ENCODE measurements at places on chromosomes 5 and 9.

GRCh38 chr9:117763314-117763713 is 59.1 kb downstream of the TLR4 start:
- DNase-seq = no peak

- no peak for DNase-seq
Observed at GRCh38 chr5:10133830-10134229, 115.9 kb downstream of the ATPSCKMT start.

DNA sequence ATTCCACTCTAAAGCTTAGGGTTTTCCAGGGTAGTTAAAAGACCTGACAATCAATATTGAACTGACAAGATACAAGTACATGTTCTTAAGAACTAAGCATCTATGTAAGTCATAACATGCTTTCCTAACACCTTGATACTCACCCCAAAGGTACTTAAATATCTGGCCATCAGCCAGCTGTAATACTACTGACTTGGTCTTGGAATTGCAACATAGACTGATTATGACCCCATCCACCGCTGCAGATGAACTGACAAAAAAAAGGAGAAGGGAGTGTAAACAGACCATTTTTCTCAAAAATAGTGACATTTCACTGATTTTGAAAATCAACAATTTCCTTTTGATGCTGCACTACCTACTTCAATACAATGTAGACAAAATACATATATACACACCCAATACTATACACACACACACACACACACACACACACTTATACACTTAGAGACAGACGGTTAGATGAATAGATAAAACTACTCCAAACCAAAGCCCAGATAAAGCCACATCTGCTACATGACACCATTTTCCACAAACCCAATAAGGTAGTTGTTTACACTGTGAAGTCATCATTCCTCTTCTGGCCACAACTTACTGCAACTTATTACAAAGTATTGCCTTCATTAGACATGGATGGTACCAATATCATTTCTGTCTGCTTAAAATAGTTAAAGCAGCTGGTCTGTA is 30.4 kb downstream of the ELP1 start:
- no peak for DNase-seq

DNA sequence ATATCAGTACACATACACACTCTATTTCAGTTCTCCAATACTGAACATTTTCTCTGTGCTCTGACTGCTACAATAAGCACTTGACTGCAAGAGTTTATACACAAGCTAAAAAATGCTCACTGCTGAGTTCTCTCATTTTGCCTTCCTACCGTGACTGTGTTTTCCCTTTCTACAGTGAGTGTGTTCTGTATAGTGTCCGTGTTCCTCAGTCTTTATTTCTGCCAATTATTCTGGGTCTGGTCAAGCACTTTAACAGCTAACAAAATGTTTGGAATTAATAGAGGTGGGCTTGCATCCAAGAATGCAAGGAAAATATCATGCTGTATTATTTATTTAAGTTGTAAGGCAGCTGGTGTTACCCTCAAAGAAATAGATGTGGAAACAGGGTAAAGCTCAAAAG is 217.0 kb upstream of the NREP start:
- no peak for DNase-seq

Data from right renal pelvis (tissue), 4 donors.